Stimulated activated CD8-positive, alpha-beta memory T cell treated with anti-CD3 and anti-CD28 coated beads, Interleukin-15, amount 100 ng/mL, for 4 hours (primary cell): ENCODE measurements at places on chromosomes 7 and 10.

DNA sequence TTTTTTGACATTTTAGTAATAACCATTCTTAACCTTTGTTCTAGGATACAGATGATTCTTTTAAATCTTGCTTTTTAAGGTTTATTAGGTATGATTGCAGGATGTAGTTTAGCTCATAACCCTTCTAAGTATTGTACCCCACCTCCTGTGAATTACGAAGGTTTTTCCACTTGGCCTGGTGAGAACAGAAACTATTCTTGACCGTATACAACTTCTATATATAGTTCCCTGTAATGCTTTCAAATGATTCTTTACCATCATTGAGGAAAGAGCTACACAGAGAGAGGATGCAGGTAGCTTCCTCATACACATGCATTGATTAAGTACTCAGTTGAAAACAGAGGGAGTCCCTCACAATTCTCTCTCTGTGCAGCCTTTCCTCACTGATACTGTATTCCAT, 86.3 kb downstream of the PALS2 start:
- no peak for DNase-seq

DNA sequence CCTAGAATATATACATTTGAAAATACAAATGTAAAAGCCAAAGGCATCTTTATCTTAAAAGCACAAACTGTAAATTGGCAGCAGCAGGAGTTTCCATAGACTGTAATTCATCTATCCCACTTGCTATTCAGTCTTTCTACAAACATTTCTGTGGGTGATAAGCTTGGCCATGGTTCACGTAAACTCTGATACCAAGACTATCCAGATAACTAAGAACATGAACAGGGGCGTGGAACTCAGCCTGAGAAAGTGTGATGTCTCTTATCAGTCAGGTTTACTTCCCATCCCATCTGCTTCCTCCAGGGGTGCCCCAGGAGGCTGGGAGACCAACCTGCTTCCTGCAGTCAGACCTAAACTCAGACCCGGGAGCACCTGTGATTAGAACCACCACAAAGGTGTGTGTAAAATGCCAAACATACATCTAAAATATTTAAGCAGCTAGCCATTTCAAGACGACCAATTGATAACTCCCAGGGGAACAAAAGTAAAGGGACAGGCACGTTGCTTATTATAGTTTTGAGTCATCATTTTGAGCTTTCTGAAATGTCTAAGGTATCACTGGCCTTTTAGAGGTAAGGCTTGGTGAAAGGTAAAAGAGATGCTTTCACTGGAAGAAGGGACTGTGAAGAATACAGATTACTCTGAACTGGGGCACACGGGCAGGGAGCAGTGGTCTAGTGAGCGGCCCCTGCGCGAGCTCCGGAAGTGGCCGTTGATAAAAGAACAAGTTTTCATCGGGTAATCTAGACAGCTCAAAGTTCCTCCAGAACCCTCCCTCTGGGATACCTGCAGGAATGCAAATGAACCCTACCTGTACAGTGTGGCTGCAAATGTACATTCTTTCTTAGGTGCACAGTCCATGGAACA, 51.5 kb downstream of the RSU1 start:
- no peak for DNase-seq

DNA sequence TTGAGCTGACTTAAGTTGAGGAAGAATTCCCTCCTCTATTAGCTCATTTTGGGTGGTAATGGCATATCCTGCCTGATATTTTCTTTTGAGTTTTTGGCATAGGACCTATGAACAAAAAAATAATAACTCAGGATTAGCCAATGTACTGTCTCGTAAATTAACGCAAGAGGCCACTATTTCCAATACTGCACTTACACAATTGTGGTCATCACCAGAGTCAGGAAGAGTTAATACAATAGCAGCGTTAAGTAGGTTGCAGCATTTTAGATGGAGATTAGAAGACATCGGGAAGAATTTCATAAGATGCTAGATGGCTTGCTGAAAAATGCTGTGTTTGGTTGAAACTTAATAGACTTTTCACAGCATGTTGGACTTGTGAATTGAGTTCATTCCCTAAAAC, 36.4 kb downstream of the ANTXRL start:
- DNase-seq = no peak

DNA sequence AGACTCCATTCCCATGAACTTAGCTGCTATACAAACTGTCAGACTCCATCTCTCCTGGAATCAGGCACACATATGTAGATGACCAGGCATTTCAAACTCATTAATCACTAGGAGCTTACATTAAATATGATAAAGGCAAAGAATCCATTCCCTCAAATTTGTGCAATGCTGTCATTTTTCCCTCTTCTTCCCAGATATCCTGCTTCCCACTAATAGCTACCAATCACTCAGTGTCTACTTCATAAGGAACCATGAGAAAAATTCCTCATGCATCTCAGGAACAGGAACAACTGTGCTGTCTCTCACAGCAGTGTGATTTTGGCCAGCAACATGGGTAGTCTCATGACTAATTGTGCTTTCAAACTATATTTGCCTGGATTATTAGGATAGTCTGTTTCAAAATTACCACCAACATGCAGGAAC, 133.9 kb downstream of the DKK1 start:
- DNase-seq = no peak

- DNase-seq = no peak
Observed at GRCh38 chr10:72679838-72680241, 12.1 kb upstream of the MCU start.

DNA sequence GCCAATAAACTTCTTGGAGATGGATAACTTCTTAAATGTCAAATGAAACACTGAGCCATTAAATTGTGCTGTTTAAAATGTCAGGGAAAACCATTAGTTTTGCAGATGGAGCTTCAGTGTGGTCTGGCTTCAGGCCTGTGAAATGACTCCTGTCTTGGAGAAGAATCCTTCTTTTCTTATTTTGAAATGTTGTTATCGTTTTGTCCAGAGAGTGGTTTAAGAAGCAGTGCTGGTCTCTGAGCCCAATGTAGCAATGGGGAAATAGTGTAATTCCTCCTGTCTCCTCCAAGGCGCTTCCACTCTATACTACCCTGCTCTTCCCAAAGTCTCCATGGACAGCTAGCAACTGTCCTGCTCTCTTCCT, 177.6 kb downstream of the REEP3 start:
- DNase-seq = no peak

- DNase-seq = no peak
Observed at GRCh38 chr10:103837370-103838069, 17.9 kb downstream of the SH3PXD2A start.

DNA sequence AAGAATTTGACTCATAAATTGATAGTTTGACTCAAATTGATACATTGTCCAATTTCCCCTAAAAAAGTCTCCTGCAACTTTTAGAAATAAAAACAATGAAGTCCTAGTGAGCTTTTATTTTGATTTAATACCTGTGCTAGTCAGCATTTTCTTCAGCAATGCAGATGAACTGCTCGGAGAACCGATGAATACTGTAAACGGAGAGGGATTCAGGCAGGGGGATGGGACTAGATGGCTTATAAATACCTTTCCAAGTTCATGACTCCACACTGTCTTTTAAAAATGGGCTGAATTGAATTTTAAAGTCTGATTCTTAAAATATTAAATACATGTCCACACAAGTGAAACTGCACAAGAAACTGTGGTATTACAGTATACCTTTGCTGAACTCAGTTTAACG, 12.7 kb downstream of the EEPD1 start:
- DNase-seq = no peak

DNA sequence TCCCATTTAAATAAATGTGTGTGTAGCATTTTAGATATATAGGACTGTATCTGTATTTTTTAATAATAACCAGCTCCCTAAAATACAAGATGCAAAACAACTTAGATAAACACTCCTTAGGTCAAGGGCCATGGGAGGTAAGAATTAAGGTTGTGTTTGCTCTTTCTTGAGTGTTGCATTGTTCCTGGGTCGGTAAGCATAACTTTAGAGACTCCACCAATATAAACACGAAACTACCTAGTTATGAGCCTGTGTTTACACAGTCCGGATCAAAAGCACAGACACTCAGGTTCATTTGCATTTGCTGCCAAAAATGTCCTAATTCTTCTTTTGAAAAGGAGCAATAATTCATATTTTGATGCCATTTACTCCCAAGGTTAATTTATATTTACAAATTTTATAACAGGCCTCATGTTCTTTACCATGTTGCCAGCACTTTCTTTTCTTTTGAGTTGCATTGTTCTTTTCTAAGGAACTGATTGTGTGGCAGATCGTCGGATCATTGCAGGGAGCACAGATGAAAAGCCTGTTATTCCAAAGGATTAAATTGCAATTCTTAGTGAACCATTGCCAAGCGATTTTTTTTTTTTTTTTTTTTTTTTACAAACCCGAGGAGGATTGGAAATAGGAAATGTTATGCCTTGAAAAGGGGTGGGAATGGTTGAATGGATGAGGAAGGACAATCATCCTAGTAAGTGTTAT, 45.8 kb upstream of the GLCCI1 start:
- DNase-seq = no peak

DNA sequence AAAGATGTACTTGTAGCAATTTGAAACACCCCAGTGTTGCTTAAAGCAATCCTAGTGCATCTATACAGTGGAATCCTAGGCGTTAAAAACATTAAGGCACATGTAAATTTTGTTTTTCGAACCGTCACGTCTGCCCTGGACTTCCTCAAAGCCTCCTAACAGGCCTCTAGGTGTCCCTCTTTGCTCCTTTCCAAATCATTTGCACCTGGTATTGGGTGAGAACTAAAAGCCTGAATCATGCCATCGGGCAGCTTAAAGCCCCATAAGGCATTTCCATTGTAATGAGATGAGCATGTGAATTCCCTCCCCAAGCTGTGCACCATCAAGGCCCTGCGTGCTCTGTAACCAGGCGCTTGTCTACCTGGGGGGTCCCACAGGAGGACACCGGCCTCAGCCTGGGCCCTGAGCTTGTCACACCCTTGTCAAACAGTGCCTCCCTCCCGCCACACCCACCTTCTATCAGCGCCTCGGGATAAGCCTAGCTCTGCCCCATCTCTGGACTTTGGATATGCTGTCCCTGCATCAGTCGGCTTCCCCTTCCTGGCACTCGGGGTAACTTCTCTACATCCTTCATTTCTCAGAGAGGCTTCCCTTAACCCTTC, 89.2 kb downstream of the WDR11 start:
- DNase-seq = no peak

GRCh38 chr7:124597509-124597908, 168.1 kb downstream of the GPR37 start:
- no peak for DNase-seq

DNA sequence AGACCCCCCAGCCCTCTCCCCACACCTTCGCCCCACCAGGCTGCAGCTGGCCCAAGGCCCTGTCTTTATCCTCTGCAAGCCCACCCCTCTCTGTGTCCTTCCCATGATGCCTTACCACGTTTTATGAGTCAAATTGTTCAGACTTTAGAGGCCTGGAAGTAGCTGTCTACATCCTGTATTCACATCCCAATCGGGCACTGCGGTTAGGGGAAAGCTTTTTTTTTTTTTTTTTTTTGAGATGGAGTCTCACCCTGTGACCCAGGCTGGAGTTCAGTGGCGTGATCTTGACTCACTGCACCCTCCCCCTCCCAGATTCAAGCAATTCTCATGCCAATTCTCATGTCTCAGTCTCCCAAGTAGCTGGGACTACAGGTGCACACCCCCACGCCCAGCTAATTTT, 121.5 kb upstream of the SH2B2 start:
- DNase-seq = no peak

GRCh38 chr10:24848195-24848594, 104.2 kb downstream of the PRTFDC1 start:
- DNase-seq = no peak

DNA sequence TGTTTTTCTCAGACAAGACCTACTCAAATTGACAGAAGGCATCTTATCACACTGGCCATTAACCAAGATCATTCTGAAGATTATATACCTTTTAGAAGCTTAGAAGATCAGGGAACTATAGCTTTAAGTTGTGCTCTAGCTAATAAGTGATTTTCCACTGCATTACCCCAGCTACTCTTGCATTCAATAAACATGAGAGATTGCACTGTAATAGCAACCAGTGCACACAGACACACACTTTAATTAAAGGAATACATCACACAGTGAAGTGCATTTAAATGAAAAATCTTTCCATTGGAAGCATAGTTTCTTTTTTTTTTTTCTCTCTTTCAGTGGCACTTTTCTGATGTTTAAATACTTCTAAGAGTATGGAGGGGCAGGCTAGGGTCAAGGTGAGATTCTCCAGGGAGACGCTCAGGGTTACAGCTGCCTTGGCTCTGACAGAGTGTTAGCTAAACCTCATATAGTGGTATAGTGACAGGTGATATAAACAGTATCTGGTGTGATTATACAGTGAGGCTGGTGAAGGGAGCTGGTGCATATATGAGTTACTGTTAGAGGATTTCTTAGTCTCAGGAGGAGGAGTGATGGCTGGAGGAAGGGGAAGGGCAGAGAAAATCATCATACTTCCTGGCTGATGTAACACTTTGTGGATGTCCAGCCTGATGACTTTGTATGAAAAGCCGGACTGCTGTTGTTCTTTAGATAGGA, 369.5 kb downstream of the SORCS3 start:
- no peak for DNase-seq

DNA sequence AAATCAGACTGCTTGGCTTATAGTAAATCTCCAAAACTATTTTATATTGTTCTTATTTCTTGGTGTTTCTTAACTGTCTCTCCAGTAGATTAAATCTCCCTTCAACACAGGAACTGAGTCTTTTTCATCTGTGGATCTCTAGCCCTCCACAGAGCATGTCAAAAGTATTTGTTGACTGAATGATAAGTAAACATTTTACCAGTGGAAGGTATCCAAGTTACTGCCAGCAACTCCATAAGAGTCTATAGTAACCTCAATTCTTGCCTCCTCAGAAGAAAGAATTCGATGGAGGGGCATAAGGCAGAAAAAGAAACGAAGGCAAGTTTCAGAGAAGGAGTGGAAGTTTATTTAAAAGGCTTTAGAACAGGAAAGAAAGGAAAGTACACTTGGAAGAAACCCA, 293.9 kb upstream of the DKK1 start:
- no peak for DNase-seq

- no peak for DNase-seq
Observed at GRCh38 chr7:121777672-121778071, 95.3 kb upstream of the PTPRZ1 start.

DNA sequence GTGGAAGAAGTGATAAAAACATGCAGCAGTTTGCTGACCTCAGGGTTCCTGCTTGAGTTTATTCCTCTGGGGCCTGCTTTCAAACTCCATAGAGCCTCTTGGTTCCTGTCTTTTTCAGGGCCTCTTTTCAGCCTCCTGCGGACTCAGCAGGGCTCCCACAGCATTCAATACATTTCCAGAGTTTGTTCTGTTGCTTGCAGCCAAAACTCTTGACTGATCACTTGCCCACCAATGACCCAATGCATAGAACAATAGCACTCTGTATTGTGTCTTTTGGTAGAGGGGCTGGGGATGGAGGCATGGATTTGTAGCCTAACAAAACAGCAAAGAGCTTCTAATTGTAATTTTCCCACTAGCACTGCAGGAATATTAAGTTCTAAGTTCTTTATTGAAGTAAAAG, 50.8 kb upstream of the CREB5 start:
- DNase-seq = no peak

DNA sequence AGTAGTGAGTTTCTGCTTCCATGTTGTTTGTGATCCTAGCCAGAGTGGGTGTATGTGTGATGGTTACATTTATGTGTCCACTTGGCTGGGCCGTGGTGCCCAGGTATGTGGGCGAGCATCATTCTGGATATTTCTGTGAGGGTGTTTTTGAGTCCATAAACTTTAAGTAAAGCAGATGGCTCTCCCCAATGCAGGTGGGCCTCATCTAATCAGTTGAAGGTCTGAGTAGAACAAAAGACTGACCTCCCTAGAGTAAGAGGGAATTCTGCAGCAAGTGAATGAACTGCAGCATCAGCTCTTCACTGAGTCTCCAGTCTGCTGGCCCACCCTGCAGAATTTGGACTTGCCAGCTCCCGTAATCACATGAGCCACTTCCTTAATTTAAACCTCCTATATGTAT, 571.9 kb downstream of the ACTR3B start:
- DNase-seq = no peak

- DNase-seq = no peak
Observed at GRCh38 chr7:106521541-106521940, 139.4 kb downstream of the CCDC71L start.
